Nephron progenitor cell (in vitro differentiated cells): ENCODE measurements at places on chromosomes 11 and 22.

GRCh38 chr11:107678632-107678971 is 33.3 kb downstream of the SLN start:
- DNase-seq: no peak

GRCh38 chr11:111185266-111185665 is 60.3 kb upstream of the POU2AF2 start:
- no peak for DNase-seq

- no peak for DNase-seq
Measured at GRCh38 chr11:92687724-92688123, 281.7 kb upstream of the MTNR1B start.

DNA sequence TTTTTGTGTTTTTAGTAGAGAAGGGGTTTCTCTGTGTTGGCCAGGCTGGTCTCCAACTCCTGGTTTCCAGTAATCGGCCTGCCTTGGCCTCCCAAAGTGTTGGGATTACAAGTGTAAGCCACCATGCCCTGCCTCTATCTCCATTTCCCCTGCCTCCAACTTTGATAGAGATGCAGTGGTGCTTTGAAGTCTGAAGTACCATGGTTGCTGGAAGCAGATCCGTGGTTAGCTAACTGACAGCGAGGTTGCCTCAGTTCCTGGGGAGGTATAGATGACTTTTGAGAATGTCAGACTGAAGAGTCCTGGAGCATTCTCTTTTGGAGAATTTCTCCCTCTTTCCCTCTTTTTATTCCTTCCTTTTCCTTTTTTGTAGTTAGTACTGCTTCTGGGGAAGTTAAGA is 111.5 kb upstream of the RRM1 start:
- DNase-seq: no peak

GRCh38 chr11:13055200-13055599 is 46.1 kb downstream of the RASSF10 start:
- DNase-seq: no peak

DNA sequence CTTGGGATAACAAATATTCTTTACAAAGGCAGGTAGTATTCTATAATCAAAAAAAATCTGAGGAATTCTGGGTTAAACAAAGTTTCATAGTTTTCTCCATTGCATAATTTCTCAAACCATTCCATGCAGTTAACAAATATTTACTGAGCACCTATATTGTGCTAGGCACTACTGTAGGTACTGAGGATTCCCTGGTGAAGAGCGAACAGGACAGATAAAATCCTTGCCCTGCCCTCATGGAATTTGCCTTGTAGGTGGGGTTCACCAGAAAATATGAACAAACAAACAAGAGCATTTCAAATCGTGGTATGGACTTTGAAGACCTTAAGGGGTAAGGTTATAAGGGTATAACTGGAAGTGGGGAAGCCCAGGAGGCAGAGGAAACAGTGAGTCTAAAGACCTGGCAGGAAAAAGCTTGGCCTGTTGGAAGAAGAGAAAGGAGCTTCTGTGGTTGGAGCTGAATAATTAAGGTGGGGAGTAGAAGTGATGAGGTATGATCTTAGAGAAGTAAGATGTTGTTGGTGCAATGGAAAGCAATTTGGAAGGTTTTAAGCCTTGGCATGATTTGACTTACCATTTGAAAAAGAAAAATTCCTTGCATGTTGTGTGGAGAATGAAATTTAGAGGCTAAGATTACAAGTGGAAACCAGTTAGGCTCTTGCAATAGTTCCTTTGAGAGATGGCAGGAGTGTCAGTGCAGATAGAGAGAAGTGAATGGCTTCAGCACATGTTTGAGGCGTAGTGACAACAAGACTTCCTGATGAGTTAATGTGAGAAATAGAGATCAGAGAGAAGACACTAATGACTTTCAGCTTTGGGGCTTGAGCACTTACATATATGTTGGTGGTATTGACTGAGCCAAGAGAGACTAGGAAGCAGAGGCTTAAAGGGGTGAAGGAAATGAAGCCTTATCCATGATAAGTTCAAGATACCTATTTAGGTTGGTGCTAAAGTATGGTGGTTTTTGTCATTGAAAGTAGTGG is 55.7 kb upstream of the PICALM start:
- DNase-seq: no peak

- no peak for DNase-seq
Measured at GRCh38 chr11:85869781-85870180, 14.6 kb downstream of the CCDC83 start.

DNA sequence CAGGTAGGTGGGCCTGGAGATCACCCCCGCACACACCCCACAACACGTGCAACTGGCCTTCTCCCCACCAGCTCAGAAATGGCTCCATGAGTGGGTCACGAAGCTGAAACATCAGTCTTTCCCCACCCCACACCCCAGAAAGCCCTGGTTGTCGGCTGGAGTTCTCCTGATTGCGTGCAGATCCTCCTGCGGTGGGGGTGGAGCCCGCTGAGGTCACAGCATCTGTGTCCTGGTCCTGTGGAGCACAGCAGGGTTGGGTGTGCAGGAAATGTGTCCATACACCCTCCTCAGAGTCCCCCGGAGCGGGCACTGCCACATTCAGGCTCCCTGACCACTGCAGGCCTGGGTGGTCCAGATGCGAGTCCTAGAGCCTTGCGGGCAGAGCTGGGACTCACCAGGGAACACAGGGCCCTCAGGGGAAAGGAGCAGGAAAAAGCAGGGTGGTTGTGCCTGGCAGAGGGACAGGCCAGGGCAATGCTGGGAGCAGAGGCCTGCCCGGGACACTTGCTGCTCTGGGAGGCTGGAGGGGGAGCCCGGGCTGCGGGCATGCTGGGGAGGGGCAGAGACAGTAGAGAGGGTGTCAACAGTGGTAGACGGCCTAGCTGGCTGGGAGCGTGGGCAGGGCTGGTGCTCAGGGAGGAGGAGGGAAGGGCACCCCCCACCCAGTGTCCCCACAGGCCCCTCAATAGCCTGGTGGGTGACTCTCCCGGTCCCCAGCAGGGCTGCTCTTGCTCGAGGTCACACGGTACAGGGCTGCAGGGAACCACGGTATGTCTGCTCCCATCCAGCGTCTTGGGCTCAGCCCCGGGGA is 42.4 kb upstream of the PPARA start:
- no peak for DNase-seq

- DNase-seq: no peak
Measured at GRCh38 chr11:42890773-42891172, 421.0 kb upstream of the API5 start.

DNA sequence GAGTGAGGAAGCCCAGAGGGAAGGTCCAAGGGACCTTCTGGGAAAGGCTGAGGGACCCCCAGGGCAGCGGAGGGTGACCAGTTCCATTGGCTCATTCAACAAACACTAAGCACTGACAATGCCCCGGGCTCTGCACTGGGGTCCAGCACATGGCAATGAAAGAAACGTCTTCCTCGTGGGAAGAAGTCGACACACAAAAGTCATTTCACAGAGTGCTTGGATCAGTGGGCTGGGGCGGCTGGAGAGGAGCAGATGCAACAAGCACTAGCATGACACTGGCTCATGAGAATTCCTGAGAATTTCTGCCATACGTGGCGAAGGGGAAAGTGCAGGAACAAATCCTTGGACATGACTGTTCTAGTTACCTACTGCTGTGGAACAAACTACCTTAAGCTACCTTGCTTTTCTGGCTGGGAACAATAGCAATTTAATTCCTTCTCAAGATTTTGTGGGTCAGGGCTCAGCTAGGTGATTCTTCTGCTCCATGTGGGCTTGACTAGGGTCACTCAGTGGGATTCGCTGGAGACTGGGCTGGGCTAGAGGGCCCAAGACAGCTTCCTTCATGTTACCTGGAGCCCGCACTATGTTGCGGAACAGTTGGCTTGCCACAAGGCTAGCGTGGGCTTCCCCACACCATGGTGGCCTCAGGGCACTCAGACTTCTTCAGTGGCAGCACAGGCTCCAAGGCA is 6.9 kb upstream of the STIP1 start:
- DNase-seq: no peak

DNA sequence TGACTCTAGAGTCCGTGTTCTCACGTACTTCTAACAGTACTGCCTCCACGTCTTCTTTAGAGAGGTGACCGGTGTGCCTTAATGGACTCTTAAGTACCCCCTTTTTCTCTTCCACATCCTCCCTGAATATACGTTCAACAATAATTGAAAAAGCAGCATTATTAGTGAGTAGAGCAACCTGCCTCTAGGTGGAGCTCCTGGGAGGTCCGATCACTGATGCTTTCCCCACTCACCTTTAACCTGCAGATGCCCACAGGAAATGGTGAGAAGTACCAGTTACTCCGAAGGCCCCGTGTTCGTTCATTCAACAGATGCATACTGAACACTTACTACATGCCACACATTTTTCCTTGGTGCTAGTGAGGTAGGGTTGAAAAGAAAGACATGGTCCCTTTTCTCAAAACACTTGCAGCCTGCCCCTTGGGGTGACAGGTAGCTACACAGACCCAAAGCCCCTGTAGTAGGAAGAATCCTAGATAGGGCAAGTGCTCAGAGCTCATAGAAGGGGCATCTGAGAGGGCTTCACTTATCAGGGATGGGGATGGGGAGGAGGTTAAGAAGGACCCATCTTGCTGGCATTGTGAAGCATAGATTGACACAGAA is 72.7 kb downstream of the FEZ1 start:
- DNase-seq: no peak

DNA sequence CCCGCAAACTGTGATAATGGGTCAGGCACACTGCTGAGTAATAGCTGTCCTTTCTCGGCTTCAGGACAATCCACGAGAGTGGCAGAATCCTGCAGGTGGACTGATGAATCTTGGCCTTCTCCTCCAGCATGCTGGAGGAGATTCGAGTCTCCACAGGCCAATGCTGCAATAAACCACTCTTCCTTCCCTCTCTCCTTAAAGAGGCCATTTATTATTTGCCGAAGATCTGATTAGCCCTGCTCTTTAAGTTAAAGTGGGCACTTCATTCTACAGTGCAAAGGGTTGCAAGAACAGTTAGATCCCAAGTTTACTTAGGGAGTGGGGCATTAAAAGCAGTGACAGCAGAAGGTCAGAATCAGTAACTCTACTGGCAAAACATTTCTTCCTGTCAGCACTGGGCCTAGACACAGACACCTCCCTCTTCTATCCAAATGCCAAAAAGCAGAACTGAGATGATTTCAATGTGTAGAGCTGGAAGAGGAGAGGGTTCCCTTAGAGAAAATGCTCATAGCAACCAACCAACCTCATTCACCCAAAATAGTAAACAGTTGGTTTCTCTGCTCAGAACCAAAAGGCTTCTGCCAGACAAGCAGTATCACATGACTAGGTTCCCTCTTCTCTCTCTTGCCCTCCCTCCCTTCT is 121.7 kb downstream of the SGSM3 start:
- no peak for DNase-seq

- no peak for DNase-seq
Measured at GRCh38 chr11:28043930-28044709, 63.8 kb downstream of the KIF18A start.

DNA sequence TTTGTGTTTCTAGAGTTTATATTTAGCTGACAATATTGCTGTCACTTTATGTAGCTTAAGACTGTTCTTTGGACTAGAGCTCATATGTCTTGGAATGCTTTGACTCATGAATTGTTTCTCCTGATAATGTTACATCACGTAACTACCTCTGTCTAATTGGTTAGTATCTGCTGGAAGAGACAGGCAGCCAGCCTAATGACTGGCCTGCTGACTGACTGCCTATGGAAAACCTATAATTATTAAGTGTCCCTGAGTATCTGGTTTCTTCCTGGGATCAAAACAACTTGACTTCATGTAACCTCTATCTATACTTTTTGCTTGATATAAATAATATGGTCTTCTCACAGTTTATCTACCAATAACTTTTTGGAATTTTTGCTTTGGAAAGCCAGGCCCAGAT is 9.4 kb downstream of the SOX6 start:
- DNase-seq: no peak

- DNase-seq: no peak
Measured at GRCh38 chr22:45693835-45694234, 22.2 kb downstream of the ATXN10 start.

DNA sequence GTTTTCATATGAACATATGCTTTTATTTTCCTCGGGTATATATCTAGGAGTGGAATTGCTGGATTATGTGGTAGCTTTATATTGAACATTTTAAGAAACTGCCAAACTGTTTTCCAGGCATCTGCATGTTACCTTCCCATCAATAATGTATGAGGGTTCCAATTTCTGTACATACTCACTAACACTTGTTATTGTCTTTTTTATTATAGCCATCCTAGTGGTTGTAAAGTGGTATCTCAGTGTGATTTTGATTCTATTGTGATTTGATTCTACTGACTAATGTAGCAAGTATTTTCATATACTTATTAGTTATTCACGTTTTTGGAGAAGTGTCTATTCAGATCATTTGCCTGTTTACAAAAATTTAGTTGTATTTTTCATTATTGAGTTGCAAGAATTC is 2.0 kb downstream of the ANO5 start:
- DNase-seq: no peak

DNA sequence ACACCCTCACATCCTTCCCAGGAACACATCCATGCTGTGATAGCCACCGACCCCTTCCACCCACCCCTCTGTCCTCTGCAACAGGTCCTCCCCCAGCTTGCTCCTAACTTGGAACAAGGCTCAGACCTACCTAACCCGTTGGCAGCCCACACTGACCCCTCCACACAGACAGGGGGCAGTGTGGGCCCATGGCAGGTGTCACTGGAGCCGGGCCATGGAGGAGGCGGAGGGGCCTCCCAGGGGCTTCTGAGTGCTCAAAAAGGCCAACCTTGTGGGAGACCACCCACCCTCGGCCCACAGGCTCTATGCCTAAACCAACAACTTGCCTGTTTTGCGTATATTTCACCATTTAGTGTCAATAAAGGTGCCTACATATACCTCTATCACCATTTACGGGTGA is 57.0 kb downstream of the CERK start:
- DNase-seq: no peak

DNA sequence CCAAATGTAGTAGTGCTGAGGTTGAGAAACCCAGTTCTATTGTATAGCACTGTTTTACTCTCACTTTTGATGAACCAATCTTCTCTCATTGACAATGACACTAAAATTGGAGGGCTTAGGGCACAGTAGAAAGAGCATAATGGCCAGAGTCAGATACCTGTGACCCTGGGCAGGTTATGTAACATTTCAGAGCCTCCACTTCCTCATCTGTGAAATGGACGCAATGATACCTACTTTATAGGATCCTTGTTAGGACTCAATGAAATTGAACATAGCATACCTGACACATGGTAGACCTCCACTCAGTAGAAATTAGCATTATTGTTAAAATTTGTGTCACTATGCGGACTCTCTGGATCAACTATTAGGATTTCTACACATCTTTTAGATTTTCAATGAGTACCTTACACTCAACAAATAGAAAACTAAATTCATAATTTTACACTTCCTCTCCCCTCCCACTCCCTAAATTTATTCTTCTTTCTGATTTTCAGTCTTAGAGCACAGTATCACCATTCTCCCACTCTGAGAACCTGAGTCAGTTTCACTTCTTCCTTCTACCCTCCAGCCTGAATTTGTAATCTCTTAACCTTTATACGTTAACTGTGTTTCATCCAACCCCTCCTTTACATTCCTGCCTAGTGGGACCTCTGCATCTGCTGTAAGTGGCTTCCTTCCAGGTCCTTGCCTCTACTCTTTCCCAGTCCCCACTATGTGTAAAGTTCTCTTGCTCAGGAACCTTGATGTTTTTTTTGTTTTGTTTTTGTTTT is 78.3 kb downstream of the MICAL2 start:
- DNase-seq: no peak

- no peak for DNase-seq
Measured at GRCh38 chr11:57430952-57431351, 4.0 kb upstream of the SLC43A3 start.
